ENCODE measurements at places on chromosomes 1 and 21.

DNA sequence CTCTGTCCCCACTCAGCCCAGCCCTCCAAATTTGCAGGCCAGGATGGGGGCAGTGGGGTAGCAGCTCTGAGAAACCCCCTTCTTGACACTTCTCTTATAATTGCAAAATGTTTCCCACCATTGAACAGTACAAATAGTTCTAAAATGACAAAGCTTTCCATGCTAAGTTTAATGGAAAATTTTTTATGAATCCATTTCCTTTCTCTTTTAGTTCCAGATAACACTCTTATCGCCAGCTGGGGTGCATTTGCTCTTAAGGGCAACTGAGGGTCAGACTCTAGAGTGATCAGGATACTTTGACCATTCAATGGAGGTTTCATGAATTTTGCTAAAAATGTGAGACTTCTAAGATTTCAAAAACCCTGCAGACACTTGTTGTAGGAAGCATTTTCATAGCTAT lies 29.9 kb downstream of the PIK3C2B start:
- DNase-seq, result no peak

GRCh38 chr1:156803086-156803851 lies 13.4 kb downstream of the SH2D2A start:
- DNase-seq, result no peak

- no peak for DNase-seq
Measured at GRCh38 chr1:226576601-226577000, 28.0 kb downstream of the STUM start.

DNA sequence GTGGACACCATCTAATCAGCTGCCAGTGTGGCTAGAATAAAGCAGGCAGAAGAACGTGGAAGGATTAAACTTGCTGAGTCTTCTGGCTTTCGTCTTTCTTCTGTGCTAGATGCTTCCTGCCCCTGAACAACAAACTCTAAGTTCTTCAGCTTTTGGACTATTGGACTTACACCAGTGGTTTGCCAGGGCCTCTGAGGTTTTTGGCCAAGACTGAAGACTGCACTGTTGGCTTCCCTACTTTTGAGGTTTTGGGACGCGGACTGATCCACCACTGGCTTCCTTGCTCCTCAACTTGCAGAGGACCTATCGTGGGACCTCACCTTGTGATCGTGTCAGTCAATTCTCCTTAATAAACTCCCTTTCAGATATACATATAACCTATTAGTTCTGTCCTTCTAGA lies 696.1 kb upstream of the NCAM2 start:
- no peak for DNase-seq

DNA sequence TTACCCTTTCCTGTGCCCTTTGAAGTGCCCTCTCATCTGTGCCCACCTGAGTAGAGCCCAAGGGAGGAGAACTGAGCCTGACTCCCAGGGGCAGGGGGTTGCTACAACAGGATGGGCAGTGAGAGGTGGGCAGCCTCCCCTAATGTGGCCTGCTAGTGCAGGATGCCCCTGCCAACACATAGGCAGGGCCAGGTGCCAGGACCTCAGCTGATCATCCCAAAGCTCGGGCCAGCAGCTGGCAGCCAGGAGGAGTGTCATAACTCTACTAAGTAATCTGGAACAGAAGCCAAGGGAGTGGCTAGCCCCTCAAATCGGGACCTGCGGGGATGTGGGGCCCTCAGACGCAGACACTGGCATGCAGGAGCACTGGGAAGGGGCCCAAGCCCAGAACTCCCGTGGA lies 208.8 kb upstream of the RAB4A start:
- no peak for DNase-seq

GRCh38 chr1:202998836-202999750 lies 8.1 kb upstream of the TMEM183A start:
- DNase-seq, result peak; percentile 44

DNA sequence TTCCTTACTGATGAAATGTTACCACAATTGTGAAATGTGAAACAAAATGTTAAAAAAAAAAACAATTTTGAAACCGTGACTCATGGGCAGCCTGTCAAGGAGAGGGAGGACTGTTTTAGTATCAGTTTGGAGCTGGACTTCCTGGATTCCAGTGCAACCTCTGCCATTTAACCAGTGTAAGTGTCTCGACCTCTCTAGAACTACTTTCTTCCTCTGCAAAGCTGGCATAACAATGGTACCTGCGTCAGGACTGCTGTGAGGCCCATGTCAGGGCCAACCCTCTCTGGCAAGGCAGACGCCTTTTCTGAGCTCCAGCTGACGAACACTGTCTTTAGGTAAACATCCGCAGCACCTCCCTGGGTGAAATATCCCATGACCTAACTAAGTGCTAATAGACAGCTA lies 20.9 kb downstream of the URB1 start:
- no peak for DNase-seq

GRCh38 chr21:42121794-42122193 lies 50.7 kb downstream of the UMODL1 start:
- no peak for DNase-seq

GRCh38 chr21:17462276-17462981 lies 50.4 kb upstream of the CXADR start:
- no peak for DNase-seq

DNA sequence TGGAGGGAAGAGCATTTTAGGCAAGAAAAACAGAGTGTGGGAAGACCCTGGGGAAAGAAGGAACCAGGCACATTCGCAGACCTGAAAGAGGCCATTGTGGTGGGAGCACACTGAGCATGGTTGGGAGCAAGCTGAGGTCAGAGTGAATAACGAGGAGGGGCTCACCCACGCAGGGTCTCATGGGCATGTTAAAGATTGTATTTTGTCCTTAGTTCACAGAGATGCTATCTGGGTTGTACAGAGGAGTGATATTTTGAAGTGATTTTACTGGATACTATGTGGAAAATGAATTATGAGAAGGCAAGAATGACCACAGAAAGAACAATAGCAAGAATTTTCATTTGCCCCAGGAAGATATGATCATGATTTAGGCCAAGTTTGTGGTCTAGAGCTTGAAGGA lies 578.3 kb upstream of the NR5A2 start:
- DNase-seq, result no peak

All from HFF-Myc (cell line).